KG1 (cell line): ENCODE measurements at places on chromosomes 13 and 19.

DNA sequence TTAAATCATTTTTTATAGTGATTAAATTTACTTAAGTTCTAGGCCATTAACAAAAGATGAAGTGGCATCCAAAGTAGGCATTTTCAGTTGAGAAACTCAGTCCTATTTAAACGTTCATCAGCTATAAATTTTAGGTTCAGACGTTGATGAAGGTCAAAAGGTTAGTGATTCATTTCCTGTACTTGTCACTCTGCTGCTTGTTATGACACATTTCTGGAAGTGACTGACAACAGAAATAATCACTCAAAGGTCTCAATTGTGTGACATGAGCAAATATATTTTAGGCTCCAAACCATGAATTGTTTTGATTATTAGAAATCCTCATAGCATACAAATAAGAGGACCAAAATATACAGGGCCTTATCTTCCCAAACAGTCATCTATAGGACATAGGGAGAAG is 10.3 kb upstream of the EDNRB start:
- no peak for DNase-seq

DNA sequence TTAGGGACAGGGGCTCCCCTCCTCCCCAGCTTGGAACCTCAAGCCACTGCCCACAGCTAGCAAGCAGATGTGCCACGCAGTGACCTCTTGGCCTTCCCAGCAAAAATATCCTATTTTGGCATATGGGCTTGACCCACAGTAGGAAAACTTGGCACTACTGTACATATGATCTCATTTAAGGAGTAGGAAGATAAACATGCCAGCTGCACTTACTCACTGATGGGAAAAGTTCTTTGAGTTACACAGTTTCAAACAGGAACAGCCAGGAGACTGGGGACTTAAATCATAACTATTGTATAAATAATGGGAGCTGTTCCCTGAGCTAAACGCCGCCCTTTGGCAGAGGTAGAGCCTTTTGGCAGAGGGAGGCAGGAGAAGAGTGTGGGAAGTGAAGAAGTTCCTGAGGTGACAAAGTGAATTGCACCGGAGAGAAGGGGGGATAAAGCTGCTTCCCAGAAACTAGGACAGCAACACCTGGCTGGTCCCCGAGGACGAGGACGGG is 6.1 kb downstream of the SACS start:
- DNase-seq = no peak

GRCh38 chr19:29677001-29677817 is 11.9 kb downstream of the PLEKHF1 start:
- no peak for DNase-seq

- no peak for DNase-seq
Measured at GRCh38 chr19:38023671-38024541, 116.9 kb downstream of the SIPA1L3 start.

DNA sequence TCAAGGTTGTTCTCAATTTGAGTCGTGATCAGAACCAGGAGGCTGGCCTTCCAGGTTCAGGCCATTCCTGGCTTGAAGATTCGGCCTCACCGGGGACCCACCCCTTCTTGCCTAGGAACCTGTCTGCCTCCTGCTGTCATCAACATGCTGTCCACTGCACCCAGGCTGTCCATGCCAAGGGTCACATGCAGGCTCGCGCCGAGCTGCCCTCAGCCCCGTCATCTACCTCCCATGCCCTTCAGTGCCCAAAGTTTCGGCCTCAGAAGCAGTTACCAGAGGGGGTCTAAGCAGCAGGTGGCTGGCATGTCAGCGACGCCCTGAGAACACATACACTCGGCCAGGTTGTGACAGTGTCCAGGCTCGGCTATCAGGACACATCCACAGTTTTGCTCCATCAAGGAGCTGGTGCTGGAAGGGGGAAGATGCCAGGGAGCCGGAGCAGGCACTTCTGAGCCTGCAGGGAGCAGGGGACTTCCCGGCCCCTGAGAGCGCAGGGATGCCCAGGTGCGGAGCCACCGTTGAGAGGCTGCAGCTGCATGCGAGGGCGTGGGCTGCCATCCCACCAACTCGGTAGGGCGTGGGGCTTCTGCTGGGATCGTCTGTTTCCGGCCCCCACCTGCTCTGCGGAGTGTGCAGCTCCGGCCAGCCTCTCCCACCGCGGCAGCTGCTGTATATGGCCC is 590.9 kb upstream of the SLITRK5 start:
- no peak for DNase-seq
